Fibroblast of skin of right biceps (primary cell): ENCODE measurements at places on chromosomes 13 and 19.

DNA sequence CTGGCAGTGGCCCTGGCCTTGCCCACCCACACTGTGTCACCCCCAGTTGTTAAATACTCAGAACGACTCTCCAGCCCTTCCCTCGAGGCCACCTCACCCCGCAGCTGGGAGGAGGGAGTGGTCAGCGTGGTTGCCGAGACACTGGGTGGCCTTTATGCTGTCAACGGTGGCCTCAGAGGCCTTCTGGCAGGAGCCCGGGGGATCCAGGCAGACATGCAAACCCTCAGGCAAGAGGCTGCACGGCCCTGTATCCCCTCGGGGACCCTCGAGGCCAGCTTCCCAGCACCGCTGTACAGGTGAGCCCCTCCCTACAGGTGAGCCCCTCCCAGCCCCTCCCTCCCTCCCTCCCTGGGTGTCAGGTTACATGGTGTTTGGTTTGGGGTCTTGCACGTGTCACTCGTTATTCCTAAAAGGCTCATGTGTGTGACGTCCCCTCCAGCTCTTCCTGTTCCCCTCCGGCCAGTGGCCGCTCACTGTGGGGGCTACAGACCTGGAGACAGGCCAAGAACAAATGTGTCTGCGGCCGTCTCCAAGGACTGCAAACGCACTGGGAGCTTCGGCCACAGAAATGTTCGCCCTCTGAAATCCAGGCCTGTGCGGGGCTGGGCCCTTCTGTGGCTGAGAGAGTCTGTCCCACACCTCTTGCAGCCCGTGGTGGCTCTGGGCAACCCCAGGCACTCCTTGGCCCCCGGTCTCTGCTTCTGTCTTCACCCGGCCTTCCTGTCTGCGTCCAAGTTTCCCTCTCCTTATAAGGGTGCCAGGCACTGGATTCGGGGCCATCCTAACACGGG lies at the start of gene TEKTIP1:
Gene TEKTIP1 (plus strand): TSS at position 210 of the 791 bp plus-strand sequence. CDS start 4 bp downstream, at position 214.
- DNase-seq = no peak

DNA sequence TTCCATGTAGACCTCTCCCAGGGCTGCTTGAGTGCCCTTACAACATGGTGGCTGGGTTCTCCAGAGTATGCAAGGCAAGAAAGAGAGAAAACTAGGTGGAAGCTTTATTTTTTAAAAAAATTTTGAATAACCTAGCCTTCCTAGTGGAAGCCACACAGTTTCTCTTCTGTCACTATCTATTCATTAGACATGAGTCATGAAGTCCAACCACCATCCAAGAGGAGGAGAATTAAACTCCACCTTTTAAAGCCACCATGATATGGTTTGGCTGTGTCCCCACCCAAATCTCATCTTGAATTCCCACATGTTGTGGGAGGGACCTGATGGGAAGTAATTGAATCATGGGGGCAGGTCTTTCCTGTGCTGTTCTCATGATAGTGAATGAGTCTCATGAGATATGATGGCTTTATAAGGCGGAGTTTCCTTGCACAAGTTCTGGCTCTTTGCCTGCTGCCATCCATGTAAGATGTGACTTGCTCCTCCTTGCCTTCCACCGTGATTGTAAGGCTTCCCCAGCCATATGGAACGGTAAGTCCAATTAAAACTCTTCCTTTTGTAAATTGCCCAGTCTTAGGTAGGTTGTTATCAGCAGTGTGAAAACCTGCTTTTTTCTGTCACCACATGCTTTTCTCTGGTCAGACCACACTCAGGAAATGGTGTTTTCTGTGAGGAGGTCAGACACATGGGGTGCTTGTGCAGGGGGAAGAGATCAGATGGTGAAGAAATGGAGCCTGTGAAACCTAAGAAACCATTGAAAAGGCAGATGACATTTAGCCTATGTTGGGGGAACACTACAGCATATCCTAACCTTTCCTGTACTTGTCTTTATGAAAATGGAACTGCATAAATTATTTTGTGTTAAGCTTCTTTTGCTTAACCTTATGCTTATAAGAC lies 57.7 kb downstream of the ANKRD10 start:
- no peak for DNase-seq

DNA sequence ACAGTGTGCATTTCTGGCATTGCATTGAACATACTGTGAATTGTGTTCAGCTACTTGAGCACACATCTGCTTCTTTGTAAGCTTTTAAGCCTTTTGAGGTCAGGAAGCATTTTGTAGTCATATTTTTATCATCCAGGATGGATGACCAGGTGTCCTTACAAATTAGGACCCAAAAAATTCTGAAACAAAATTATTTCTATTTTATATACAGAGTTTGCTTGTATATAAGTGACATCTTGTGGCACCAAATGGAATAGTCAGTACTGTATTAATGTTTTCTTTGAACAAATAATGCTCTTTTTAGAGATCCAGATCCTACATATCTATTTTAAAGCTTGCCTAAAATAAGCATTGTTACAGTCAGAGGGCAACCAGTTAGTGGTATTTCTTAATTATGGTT lies 9.5 kb upstream of the SUPT20H start:
- peak; percentile 10 for DNase-seq

GRCh38 chr13:42574435-42575311 lies 721 bp downstream of the TNFSF11 start:
- DNase-seq = no peak

- no peak for DNase-seq
These were observed 10.8 kb downstream of the EDNRB start for GRCh38 chr13:77907666-77908341.

DNA sequence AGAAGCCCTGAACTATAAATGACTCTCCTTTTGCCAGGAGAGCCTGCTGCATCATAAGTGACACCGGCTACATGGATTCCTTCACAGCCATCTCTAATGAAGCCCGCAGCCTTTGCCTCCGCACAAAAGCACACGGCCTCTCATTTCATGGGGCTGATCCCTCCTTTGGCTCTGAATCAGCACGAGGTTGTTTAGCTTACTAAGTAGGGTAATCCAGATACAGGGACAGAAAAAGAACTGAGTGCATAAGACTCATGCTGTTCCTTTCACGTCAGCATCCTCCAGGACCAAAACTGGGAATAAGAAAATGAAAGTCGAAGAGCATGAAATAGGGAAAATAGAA lies 136.3 kb downstream of the DCT start:
- peak; percentile 46 for DNase-seq

DNA sequence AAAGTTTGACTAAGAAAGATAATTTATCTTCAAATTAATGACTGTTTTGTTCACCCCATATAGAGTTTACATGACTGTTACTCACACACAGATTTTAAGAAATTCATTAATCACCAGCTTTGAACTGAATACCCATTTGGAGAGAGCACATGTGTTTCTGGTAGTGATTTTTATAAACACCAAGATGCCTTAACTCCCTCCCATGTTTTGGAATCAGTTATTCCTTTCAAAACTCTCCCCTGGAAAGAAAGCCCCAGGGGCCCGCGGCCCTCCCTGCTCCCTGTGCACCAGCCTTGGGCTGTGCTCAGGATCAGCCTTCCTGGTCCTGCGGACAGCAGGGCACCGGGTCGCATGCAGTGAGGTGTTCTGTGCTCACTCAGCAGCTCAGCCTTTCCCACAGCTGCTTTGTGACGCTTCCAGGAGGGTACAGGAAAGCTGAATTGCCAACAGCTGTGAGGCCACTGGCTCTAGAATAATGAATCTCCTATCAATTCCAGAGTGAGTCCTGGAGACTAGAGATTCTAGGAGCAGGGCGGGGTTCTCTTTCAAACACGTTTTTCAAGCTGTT lies 483.2 kb downstream of the EFNB2 start:
- DNase-seq = peak; percentile 39

DNA sequence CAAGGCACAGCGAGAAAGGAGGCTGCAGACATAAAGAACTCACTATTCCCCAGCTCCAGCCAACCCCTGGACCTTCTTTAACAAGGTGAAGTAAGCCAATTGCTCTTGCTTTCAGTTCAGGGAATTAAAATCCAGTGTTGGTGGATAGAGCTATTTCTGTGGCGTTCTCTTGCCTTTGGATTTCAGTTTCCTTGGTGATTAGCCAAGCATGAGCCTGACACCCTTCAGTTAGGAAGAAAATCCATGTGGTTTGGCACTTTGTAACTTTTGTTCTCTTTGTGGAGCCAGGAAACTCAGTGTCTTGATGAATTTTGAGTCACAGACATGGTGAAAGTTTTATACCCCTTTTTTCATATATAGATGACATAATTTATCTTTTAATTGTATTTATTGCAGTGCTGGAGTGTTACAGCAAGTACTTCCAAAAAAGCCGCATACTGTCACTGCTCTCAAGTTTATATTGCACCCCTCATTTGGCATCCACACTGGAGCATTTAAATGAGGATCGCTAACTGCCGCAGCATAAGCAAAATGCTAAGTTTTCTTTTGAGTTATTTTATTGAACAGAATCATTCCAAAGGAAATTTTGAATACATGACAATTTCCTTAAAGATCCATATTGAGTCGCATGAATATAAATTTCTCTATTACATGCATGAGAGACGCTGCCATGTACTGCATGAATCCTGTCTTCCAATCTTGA lies 406.8 kb downstream of the MYO16 start:
- DNase-seq = peak; percentile 22

DNA sequence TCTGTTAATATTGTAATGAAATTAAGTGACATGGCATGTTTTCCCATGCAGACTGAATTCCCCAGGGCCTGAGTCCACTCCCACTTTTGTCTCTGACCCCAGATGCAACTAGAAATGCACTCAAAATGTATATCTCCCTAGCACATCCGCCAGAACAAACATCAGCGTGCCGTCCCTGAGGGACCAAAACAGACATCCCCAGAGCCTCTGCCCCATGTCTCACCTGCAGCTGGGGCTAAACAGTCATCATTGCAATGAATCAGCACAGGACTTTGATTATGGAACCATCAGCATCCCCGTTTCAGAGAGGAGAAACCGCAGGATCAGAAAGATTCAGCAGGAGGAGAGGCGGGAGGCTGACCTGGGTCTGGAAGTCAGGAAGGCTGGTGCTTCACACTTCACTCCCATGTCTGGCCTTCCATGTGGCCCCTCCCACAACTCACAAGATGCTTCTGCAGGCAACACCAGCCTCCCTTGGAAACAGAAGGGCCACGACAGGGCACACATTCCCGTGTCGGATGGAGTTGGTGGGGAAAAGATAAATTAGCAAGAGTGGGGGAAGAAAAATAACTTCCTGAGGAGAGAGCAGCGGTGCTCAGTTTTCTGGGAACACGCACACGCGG lies 130.6 kb upstream of the VSTM2B start:
- DNase-seq = no peak

GRCh38 chr19:52778811-52779210 lies 7.8 kb downstream of the ZNF600 start:
- DNase-seq = no peak

- DNase-seq = peak; percentile 17
These were observed 29.1 kb upstream of the POP4 start for GRCh38 chr19:29576761-29577648.

GRCh38 chr13:20363603-20364002 lies 131.5 kb upstream of the GJB6 start:
- peak; percentile 46 for DNase-seq

DNA sequence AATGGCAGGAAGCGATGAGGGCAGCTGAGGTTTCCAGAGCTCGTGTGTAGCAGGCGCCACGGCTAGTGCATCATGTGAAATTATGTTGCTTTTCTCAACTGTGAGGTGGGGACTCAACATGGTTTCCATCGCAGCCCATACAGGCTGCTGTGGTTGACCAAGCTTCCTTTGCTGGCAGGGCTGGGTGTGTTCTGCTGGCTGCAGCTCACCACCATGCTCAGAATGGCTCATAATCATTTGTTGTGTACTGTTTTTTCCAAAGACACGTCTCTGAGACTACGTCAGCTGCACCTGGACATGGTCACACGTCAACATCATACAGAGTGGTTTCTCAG lies 16.1 kb upstream of the RASA3 start:
- no peak for DNase-seq

DNA sequence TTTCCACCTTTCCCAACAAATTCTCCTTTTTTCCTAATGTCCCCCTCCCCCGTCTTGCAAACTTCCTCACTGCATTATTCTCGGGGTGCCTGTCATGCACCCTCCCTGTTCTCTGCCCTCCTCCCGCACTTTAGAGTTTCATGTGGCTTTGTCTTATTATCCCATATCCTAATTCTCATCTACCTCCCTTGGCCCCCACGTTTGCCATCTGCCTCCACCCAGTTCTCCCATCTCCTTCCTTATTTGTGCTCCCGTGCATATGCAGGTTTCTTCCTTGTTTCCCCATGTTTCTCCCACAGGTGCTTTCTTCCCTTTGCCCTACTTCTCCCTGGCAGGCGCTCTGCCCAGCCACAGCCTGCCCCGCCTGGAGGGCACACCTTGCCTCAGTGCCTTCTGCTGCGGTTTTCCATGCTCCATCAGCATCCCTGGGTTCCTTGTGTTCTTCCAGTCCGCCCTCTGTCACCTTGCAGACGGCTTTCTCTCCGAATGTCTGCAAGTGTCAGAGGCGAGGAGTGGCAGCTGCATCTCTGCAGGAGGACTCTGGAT lies 1.5 kb downstream of the SPATA13 start:
- no peak for DNase-seq

- peak; percentile 30 for DNase-seq
These were observed 36.4 kb downstream of the TEX26 start for GRCh38 chr13:30968846-30969245.

DNA sequence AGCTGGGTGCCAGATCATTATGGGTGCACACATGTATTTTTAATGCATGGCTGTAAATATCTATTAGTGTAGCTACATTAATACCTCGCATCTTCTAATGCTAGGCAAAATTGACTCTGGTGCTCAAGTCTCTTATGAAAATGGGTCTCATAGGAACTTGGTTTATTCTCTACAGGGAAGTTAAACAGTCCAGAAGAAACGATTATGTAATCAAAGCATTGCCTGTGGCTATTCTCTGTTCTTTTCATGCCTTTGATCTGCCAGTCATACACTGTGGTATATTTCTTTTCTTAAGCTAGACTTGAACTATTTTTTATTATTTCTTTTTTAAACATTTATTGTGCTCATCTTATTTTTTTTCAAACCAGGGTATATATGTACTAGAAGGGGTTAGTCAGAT lies 1015.0 kb downstream of the SLITRK1 start:
- no peak for DNase-seq

GRCh38 chr19:33872445-33873320 lies 76.0 kb downstream of the KCTD15 start:
- no peak for DNase-seq

- no peak for DNase-seq
These were observed at the start of gene ZFR2 for GRCh38 chr19:3868770-3869456. ZFR2 (minus strand) TSS chr19:3869038; CDS start chr19:3869017, 21 bp downstream.

DNA sequence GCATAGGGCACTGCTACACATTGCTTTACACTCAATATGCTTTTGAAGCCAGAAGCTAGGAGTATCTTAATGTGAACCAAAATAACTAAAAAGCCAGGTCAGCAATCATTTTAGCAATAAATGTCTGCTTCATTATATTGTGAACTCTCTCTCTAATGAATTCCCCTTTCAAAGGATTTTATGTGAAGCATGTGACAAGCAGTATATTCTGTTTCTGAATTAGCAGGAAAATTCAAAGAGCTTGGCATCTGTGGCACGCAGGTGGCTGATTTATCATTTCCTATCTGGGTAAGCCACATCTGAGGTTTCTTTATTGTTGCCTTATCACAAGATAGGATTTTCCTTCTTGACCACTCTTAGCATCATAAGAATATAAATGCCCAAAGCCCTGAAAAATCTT lies 56.8 kb upstream of the KLF12 start:
- no peak for DNase-seq
